ENCODE measurements at places on chromosomes 1 and 21.

- no peak for DNase-seq
These were observed 478.5 kb upstream of the DEPDC1 start for GRCh38 chr1:68975212-68975933.

- no peak for DNase-seq
These were observed 11.3 kb downstream of the CCDC24 start for GRCh38 chr1:44002606-44003157.

- no peak for DNase-seq
These were observed 863 bp upstream of the NUF2 start for GRCh38 chr1:163320891-163321290.

GRCh38 chr21:26227130-26227529 is 56.6 kb upstream of the APP start:
- no peak for DNase-seq

DNA sequence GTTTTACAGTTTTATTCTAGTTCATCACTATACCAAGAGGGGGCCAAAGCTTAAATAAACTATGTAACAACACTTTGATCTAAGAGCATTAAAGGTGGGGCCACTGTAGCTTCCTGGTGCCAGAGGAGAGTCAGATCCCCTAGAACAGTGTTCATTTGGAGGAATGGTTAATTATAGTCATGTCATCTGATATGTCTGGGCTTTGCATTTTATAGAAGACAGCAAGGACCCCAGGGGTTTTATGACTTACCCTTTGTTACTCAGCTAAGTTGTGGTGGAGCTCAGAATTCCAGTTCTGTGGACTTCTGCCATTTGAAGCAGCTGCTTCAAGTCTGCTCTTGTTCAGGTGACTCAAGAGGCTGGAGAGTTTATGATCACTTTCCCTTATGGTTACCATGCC is 16.7 kb downstream of the KDM4A start:
- no peak for DNase-seq

- no peak for DNase-seq
These were observed 3.7 kb upstream of the SDC3 start for GRCh38 chr1:30912224-30912623.

- no peak for DNase-seq
These were observed 32.9 kb upstream of the JUN start for GRCh38 chr1:58816747-58817221.

GRCh38 chr1:93324486-93325464 is 20.9 kb upstream of the DR1 start:
- no peak for DNase-seq

DNA sequence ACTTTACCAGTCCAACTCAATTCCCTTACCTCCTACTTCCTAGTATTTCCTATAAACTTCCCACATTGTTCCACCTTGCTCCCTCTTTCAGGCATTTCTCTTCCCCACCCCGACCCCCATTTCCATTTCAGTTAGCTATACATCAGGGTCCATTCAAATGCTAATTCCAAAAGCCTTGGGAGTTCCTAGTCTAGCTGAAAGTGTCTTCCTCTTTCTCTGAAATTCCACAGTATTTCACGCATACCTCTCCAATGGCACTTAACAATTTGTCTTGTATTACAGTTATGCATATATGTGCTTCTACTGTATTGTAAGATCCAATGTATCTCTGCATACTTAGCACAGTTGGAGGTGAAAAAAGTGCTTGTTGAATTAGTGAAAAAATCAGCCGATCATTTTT is 94.9 kb downstream of the ZNF644 start:
- no peak for DNase-seq

DNA sequence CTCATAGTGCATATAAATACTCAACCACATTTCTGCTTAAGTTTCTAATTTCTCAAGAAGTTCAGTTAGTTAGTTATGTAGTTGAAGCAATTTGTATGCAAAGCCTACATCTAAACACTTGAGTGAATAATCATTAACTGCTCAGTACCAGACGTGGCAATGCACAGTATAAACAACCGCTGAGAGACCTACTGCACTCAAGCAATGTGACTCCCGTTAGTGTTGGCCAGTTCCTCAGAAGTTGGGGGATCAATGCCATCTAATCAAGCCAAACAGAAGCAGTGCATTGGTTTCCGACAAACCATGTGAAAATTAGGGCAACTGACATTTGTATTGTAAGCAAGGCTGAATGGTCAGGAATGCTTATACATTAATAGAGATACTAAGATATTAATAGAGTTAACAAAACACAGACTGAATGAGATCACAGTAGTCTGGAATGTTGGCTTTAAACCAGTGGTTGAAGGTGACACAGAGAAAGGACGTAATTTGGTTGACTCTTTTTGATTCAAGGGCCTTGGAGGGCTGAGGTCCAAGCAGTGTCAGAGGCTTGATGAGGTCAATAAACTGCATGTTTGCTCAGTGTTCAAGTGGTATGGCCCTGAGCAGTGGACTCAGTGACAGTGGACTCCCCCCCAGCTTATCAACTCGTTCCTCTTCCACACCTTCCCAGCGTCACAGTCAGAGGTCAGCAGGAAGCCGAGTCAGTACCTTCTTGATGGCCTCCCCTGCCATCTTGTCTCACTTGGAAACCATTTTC is 255.5 kb downstream of the CTH start:
- no peak for DNase-seq

GRCh38 chr1:58782178-58783089 is 1.4 kb downstream of the JUN start:
- peak; percentile 63 for DNase-seq

GRCh38 chr1:227532019-227532619 is 31.2 kb upstream of the ZNF678 start:
- no peak for DNase-seq

- DNase-seq, result no peak
These were observed 25.5 kb upstream of the PSMG1 start for GRCh38 chr21:39208624-39209333.

GRCh38 chr1:214506972-214507431 is 44.4 kb downstream of the PTPN14 start:
- peak; percentile 58 for DNase-seq

All from left colon (tissue), 2 donors.